ENCODE measurements at places on chromosomes 16 and 17. TPM values are rescaled to one million over a fixed set of nuclear protein-coding genes. Genes with fewer than 3 reads are reported as not detected.

Gene PGAP6
- 5.6 TPM for polyA plus RNA-seq

Gene CDRT15L2
- not detected for polyA plus RNA-seq

GRCh38 chr17:32116937-32117336 lies 25.4 kb upstream of the RHOT1 start:
- no peak for DNase-seq

- DNase-seq = no peak
Observed at GRCh38 chr17:57856792-57857620, 7.2 kb upstream of the MRPS23 start.

DNA sequence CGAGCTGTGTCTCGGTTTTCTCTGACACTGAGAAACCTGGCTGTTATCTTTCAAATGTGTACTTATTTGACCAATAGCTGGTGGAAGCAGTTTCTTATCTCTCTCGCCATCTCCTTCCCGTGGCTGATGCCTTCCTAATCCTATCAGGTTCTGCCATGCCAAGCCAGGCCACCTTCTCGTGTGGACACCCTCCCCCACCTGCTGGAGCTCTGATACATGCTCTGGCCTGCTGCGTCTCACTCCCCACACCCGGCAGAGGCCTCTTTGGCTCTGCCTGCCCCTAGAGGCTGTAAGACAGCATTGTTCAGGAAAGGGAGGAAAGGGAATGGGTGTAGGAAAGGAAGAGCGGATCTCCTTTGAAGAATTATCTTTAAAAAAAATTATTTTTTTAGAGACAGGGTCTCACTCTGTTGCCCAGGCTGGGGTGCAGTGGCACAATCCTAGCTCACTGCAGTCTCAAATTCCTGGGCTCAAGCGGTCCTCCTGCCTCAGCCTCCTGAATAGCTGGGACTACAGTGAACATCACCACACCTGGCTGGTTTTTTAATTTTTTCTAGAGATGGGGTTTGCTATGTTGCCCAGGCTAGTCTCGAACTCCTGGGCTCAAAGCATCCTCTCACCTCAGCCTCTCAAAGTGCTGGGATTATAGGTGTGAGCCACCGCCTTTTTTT lies 7.5 kb upstream of the ARMC5 start:
- DNase-seq = no peak

DNA sequence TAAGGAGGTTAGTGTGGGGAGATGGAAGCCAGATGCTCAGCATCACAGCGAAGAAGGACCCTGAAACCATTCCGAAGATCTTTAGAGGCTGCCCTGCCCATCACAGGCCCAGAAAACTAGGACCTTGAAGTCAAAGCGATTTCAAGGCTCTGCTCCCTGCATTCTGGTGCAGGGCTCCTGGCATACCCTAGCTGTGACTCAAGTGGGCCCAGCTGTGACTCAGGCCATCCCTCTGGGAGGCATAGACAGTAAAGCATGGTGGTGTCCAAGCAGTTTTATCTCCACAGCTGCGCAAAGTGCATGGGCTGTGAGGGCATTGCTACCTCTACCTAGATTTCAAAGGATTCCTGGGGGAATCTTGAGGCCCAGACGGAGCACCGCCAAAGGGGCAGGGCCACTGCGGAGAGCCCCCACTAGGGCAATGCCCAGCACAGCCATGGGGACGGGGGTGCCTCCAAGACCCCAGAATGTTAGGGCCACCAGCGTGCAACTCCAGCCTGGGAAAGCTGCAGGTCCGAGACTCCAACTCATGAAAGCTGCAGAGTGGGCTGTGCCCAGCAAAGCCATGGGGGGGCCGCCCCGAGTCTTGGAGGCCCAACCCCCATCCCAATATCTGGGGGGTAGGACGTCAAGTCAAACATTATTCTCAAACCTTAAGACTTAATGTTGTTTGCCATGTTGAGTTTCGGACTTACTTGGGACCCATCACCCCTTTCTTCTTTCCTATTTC lies 11.7 kb upstream of the ZNF594 start:
- DNase-seq = no peak

DNA sequence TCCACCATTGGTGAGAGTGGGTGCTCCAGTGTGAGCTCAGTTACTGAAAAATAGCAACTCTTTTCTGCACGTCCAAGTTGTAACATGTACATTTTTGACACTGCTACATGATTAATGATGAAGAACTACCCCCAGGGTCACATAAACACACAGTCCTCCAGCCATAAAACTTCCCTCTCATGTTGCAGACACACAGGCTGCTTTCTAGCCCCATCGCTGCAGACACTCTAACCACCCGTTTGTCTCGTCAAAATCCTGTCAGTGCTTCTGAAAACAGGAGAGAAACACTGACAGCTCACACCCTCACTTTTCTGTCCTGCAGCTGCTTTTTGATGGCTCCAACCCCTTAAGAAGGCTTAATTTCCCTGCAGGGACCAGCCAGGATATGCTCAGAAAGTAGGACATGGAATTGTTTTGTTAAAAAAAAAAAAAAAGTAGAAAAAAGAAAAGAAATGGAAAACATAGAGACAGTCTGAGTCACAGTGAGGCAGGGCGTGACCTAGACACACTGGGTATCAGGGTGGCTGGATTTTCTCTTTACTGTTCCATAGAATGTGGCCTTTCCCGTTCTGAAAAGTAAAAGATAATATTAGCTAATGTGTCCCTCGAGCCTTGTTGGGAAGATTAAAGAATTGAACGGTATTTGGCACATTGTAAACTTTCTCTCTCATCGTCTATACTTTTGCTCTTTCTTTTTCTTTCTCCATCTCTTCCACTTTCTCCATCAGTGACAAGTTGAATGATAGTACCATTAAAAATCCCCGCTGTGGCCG lies 20.7 kb upstream of the CCL5 start:
- no peak for DNase-seq

DNA sequence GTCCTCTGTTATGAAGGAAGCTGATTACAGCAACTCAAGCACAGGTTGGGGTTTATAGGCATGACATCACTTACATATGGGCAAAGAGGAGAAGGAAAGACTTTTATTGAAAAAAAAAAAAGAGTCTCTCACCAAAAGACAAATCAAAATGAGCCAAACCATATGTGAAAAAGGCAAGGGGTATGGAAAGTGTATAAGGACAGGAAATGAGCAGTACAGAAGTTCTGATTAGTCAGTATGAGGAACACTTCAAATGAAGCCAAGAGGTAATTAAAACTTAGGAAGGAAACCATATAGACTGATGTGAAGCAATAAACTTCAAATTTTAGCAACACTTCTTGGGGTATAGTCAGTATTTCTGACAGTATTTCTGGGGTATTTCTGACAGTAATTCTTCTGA lies 1372.6 kb downstream of the CDH11 start:
- DNase-seq = no peak

- no peak for DNase-seq
Observed at GRCh38 chr16:50550035-50550434, 1.8 kb downstream of the NKD1 start.

GRCh38 chr17:64984851-64985521 lies 65.7 kb upstream of the LRRC37A3 start:
- no peak for DNase-seq

Data from GM12878 (cell line).